ENCODE measurements at places on chromosomes 1 and 21.

DNA sequence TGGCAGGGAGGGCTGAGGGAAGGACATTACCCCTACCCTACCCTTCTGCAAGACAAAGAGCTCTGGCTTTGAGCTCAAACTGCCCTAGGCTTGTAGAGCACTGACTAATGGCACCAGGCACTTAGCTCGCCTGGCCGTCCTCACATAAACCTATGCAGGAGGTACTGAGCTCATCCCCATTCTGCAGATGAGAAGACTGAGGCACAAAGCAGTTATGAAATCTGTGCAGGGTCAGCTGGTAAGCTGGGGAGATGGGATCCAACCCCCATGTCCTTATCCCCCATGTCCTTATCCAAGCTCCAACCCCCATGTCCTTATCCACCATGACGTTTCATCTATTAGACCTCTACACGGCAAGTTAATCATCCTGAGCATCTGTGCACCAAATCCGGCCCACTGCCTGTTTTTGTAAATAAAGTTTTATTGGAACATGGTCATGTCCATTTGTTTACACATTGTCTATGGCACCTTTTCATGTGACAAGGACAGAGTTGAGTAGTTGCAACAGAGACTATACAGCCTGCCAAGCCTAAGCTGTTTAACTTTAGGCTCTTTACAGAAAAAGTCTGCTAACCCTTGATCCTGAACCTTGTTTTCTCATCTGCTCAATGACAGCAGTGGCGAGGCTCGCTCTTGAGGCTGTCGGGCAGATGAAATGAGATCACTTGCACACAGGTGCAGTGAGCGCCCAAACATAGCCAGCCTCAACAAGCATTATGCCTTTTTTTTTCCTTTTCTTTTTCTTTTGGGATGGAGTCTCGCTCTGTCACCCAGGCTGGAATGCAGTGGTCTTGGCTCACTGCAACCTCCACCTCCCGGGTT is 86.8 kb downstream of the FBXO2 start:
- no peak for DNase-seq

DNA sequence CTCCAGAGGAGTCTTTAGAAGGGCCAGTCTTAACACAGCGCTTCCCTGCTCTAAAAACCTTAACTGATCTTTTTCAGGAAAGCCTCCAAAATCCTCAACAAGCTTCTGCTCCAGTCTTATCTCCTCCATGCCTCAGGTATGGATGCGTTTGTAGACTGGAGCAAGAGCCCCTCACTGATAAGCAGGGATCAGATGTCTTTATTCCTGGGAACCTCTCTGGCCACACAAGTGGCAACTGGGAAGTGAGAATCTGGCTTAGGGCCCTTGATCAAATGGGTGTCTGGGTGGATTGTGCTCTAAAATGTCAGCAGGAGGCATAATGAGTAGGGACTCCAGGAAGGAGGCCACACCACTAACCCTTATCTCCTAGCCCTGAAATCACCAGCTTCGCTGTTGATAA is 1.4 kb downstream of the ZBTB8A start:
- DNase-seq: no peak

DNA sequence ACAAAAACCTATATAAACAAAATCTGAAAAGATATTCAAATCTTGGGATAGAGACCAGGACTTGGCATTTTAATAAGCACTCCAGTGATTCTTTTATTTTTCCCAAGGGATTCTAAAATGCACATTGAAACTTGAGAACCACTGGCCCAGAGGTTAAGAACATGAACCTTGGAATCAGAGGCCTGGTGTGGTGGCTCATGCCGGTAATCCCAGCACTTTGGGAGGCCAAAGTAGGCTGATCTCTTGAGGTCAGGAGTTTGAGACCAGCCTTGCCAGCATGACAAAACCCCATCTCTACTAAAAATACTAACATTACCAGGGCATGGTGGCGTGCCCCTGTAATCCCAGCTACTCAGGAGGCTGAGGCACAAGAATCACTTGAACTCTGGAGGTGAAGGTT is 12.9 kb upstream of the CEP85 start:
- DNase-seq: no peak

DNA sequence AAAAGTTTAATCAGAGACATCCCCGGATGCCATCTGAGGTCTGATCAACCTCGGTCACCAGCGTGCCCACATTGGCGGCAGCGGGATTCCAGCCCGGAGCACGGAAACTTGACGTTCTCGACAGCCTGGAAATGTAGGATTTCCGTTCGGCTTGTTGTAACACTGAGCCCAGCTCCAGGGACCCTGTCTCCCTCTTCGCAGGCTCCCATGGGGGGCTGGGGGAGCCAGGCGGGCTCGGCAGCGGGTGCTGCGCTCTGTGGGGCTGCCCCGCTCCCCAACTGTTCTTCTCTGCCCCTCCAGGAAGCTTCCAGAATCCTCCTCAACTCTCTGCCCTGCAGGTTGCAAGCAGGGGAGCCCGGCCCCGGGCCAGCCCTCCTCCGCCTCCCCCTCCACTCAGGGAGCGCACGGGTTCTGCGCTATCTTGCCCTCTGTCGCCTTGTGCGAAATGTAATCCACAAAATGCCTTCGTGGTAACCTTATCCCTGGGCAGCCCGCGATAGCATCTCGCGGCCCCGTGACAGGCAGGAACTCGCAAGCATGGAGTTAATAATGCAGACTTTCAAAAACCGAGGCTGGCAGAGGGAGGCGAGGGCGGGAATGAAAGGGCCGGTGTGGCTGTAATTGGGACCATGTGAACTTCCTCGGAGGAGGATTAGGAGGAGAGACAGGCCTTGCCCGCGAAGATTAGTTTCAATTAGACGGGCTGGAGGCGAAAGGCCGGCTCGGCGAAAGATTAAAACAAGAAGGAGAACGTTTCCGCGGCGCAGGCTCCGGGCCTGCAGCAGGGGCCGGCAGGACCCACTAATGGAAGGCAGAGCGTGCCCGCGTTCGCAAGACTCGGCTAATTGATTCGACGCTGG is 53.9 kb upstream of the TTC34 start:
- DNase-seq: no peak

- no peak for DNase-seq
Measured at GRCh38 chr1:200681231-200681630, 11.5 kb upstream of the DDX59 start.

DNA sequence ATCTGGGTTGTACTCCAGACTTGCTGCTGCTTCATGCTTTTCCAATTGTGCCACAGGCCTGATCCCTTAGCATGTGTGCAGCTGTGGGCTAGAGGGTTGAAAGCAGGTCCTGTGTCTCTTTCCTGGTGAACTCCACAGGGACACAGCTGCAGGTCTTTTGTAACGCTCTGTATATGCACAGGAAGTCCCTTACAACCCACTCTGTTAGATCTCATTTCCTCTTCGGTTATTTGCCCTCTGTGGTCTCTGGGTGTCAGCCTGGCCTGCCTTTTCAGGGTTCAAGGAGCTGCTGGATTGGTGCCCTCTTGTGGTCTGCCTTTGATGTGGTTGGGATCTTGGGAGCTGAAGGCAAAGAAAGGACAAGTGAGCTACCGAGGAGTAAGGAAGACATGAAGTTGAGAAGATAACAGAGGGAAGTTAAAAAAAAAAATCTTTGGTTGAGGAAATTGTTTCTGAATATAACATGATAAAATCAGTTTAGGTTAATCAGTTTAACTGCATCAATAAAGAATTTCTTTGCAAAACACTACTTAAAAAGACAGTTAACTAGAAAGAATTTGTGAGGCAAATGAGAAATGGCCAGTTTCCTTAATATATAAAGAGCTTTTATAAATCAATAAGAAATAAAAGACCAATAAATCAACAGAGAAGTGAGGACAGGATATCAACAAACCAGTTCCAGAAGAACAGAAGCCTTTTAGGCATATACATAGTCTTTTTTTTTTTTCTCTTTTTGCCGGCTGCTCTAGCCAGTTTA is 44.1 kb downstream of the UCK2 start:
- no peak for DNase-seq

Measured in stimulated activated CD8-positive, alpha-beta memory T cell treated with anti-CD3 and anti-CD28 coated beads, Interleukin-4, amount 100 ng/mL, for 1 hour (primary cell).